ENCODE measurements at places on chromosomes 1 and 21. TPM values are rescaled to one million over a fixed set of nuclear protein-coding genes. Genes with fewer than 3 reads are reported as not detected.

DNA sequence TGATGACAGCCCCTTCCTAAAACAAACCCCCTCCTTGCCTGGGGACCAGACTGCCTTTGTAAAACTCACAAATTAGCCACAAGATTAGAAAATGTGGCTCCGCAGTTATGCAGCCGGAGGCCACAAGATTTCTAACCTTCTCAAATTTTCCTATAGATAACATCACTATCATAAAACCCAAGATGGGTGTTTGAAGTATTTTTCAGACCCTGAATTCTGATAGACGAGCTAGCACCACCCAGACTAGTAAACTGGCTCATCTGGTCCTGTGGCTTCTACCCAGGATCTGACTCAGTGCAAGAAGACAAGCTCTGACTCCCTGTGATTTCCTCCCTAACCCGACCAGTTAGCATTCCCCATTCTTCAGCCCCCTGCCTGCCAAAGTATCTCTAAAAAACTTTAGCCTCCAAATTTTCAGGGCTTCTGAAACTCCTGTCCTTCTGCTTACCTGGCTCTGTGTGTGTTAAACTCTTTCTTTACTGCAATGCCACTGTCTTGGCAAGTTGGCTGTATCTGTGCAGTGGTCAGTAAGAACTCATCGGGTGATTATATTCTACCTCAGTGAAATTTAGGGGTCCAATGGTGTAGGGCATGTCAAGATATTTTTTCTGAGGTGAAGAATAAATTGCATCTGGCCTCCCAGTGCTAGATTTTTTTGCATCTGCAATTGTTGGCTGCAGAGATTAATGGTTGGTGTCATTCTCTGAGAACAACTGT lies 102.1 kb downstream of the S1PR1 start:
- no peak for DNase-seq

- no peak for DNase-seq
Measured at GRCh38 chr1:24341260-24341659, 22.1 kb downstream of the GRHL3 start.

DNA sequence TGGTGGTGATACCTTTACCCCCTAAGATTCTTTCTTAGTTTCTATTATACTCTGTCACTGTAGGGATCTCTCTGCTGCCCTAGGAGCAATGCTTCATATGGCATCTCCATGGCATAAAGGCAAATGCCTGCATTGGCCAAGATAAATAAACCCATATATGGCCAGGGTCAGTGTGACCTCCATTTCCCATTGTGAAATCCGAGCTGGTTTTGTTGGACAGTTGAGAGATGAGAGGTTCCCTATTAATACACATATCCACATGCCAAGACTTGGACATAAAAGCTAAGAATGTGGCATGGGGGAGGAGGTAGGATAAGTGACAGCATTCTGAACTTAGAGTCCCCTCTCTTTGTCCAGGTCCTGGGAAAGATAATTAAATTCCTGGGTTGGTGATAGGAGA lies 1.4 kb downstream of the TPM3 start:
- no peak for DNase-seq

DNA sequence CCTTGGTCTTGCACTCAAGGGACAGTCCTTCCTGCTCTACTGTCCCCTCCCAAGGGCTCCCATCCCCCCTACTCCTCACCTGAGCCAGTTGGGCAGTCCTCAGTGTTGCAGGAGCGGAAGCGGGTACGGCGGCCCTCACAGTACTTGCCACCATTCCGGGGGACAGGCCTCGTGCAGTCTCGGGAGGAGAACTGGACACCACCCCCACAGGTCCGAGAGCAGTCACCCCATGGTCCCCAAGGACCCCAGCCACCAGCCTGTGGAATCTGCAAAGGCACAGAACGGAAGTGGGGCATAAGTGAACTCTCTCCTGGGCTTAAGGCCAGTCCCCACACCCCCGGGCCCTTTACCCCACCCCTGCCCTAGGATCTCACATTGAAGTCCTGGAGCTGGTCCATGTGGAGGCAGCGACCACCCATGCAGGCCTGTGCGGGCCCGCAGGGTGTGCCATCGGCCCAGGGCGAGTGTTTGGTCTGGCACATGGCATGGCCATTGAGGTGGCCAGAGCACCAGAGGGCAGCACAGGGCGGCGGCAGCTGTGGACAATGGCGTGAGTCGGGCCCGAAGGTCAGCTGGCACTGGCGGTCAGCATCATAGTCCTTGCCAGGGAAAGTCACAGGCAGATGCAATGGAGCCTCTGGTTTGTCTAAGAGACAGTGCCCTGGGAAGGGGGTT lies 5.2 kb downstream of the ADAMTS4 start:
- DNase-seq, result no peak

DNA sequence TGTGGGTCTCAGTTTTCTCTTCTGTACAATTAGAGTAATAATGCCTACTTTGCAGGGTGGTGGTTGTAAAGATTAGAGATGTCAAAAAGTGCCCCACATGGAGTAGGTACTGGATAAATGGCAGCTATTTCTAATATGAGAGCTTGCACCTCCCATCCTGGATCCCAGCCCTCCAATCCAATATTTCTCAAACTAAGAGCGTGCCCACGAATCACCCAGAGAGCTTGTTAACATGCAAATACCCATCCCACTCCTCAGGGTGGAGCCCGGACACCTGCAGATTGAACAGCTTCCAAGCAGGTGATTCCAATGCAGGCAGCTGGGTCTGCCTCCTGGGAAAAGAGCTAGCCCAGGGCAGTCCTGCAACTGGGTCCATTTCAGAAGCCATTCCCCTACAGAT lies 33.0 kb downstream of the LRRN2 start:
- DNase-seq, result no peak

DNA sequence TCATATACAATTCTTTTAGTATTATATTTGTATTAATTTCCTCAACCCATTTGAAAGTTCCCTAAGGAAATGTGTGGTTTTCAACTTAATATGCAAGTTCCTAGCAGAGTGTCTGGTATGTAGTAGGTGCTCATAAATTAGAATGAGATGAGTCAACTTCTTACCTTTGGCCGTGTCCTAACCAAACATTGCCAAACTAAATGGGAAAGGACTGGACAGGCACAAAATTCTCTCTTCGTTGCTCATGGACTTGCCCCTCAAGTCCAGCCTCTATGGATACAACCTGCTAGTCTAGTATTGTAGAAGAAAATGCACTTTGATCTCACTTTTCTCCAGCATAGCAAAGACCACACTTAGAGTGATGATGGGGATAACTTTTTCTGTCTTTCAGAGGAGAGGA lies 11.6 kb upstream of the MRPS14 start:
- no peak for DNase-seq

IPO9 gene
- total RNA-seq, result 17.8 TPM
